Hematopoietic multipotent progenitor cell treated with erythropoietin and hydrocortisone succinate and interleukin-3 and kit ligand, for 6 days (in vitro differentiated cells): ENCODE measurements at places on chromosomes 16 and 17.
A peak's percentile ranks its signal among the peaks of the same experiment; 100 is the strongest.

DNA sequence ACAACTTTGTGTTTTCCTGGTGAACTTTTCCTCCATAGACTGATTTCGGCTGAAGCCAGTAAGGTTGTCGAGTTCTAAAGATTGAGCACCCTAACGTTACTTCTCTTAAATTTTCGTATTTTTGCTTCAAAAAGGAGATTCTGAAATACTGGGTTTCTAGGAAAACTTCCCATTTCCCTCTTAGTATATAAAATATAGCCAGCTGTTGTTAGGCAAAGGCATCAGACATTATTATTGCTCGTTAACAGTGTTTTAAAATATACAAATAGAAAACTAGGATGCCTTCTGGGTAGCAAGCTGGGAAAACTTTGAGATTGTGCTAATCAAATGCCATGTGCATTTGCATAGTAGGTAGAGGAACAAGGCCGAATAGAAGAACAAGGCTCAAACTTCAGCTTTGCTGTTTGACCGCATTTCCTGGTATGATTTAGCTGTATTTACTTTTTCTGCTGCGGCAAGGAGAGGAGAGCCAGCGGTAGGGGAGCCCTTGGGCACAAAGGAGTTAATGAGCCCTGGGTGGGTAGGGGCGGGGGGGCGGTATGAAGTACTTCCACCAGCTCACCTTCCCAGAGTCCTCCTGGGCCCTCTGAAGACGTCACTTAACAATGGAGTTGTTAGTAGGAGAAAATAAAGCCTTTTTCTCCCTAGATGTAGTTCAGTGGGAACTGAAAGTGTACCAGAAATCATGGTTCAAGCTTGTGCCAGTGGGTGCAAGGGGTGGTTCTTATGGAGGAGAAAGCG lies 151.9 kb downstream of the MSI2 start:
- DNase-seq = peak; percentile 78

DNA sequence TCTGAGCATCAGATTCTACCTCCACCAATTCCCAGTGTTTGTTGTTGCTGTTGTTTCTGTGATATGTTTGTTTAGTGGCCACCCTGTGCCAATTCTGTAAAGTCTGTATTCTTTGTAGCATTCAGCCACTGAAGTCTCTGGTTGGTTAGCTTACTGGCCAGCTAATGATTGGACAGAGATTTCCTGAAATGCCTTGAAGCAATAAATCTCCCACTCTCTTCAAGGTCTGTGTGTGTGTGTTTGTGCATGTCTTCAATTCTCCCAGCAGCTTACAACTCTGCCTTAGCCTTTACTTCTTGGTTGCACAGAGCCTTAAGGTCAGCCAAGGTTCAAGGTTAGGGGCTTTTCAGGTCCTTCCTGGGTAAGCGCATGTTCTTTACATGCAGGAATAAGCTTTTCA lies 38.2 kb downstream of the PRPSAP2 start:
- no peak for DNase-seq

DNA sequence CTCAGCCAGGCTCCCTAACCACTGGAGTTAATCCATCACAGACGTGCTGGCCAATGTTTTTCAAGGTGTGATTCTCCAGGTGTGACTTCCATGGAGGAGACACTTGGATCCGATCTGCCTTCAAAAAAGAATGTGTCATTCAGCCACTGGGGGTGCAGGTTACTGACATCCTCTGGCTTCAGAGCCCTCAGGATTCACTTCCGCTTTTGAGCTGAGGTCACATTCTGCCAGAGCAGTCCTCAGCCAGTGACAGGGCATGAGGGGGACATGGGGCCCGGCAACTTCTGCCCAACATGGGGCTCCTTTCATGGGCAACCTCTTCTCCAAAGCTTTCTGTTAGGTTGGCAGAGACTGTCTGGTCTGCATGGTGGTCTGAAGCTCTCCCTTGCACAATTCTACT lies 81.4 kb downstream of the GRIN2A start:
- DNase-seq = no peak

DNA sequence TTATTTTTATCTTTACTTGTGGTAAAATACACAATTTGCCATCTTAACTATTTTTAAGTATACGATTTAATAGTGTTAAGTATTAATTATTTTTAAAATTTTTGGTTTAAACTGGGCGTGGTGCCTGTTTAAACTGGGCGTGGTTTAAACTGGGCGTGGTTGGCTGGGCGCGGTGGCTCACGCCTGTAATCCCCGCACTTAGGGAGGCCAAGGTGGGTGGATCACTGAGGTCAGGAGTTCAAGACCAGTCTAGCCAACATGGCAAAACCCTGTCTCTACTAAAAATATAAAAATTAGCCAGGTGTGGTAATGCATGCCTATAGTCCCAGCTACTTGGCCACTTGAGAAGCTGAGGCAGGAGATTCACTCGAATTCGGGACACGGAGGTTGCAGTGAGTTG lies 4.0 kb upstream of the CCDC43 start:
- peak; percentile 14 for DNase-seq

- DNase-seq = peak; percentile 15
Observed at GRCh38 chr16:67468731-67469130, 12.2 kb downstream of the ATP6V0D1 start.

GRCh38 chr16:5993356-5993755 lies 895.8 kb upstream of the EEF2KMT start:
- no peak for DNase-seq

- DNase-seq = no peak
Observed at GRCh38 chr17:38980490-38981217, 13.5 kb upstream of the FBXO47 start.

- DNase-seq = peak; percentile 39
Observed at GRCh38 chr17:46809110-46809571, 9.4 kb downstream of the WNT3 start.

GRCh38 chr17:47720196-47720595 lies 12.8 kb upstream of the TBX21 start:
- no peak for DNase-seq

GRCh38 chr16:89319886-89320781 lies 102.6 kb downstream of the ZNF778 start:
- peak; percentile 74 for DNase-seq

DNA sequence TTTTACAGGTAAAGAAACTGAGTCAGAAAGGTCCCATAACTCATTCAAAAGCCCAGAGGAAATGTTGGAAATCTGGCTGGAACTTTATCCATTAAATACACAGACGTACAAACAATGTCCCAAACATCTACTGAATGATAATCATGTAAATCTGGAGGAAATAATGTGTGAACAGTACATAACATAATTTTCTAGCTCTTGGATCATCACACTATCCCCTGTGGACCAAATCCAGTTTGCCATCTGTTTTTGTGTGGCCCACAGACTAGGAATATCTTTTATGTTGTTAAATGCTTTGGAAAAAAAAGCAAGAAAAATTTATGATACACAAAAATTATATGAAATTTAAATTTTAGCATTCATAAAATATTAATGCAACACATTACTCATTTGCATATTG lies 389.9 kb upstream of the SOX9 start:
- no peak for DNase-seq

GRCh38 chr16:54487933-54488332 lies 201.3 kb upstream of the IRX3 start:
- DNase-seq = no peak

GRCh38 chr16:12628536-12628935 lies 175.2 kb downstream of the CPPED1 start:
- no peak for DNase-seq

GRCh38 chr17:13256545-13256944 lies 238.7 kb upstream of the ELAC2 start:
- DNase-seq = no peak

DNA sequence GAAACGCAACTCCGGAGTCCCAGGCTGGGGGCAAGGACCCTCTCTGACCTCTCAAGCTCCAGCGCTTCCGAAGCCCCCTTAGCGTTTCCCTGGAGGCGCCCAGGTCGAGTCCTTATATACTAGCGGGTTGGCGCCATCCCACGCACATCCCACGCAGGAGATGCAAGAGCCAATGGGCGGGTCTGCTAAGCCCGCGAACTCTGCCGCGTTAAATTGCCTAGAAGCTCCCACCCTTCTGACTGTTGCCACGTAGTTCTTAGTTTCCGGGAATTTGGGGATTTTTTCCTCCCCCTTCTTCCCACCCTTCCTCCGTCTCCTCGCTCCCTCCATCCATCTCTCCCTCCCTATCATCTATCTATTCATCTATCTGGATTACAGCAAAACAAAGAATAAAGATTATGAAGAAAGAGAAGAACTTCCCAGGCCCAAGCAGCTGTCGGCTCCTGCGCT lies at the start of gene SLFN11:
Gene SLFN11 (minus strand): TSS at position 88 of the 450 bp plus-strand sequence. CDS start 9,814 bp downstream, outside the sequence.
- DNase-seq = peak; percentile 97

- no peak for DNase-seq
Observed at GRCh38 chr17:82779541-82779940, 27.7 kb downstream of the TBCD start.

DNA sequence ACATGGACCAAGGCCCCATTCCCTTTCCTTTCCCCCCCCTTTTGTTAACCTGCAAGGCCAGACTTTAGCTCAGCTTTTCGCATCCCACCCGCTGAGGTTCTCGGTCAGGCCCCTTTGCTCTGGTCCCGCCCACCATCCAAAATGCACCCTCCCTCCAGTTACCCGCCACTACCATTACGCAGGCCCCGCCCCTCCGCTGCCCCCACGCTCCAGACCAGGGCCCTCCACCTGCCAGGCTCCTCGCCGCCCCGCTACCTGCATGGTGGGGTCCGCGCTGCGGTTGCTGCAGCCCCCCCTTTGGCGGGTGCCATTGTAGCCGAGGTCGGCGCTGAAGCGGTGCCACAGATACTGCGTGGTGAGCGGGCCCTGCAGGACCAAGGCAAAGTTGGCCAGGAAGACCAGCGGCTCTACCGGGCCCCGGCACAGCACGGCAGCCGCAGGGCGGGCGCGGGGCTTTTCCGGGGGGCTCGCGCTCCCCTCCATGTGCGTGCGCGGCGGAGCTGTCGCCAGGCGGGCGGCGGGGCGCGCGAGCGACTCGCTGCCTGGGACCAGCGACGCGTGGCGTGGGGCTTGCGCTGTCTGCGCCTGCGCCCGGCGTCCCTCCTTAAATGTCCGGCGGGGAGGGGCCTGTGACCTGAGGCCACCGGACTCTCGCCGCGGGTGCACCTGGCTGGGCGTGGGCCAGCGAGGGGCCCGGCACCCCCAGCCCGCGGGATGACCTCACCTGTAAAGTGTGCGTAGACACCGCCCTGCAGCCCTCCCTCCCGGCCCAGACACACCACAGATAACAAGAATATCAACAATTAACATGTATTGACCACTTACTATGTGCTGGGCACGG lies at the start of gene SLC46A1:
Gene SLC46A1 (minus strand): TSS at position 581 of the 841 bp plus-strand sequence. CDS start 98 bp downstream, at position 483.
- DNase-seq = peak; percentile 68

- no peak for DNase-seq
Observed at GRCh38 chr17:14580499-14580898, 279.6 kb downstream of the HS3ST3B1 start.

DNA sequence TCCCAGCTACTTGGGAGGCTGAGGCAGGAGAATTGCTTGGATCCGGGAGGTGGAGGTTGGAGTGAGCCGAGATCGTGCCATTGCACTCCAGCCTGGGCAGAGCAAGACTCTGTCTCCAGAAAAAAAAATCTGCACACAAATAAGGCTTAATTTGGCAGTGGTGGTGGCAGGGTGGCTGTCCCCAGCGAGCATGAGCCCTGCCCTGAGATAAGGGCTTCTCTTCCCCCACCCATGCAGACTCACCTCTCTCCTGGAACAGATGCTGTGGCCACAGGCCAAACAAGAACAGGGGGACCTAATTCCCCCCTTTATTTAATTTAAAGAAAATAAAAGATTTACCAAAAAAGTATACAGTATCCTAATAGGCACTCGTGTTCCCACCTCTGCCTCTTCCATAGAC lies 157.2 kb downstream of the RAB11FIP4 start:
- peak; percentile 80 for DNase-seq
